ENCODE measurements at places on chromosomes 1 and 21.
A peak's percentile ranks its signal among the peaks of the same experiment; 100 is the strongest.

DNA sequence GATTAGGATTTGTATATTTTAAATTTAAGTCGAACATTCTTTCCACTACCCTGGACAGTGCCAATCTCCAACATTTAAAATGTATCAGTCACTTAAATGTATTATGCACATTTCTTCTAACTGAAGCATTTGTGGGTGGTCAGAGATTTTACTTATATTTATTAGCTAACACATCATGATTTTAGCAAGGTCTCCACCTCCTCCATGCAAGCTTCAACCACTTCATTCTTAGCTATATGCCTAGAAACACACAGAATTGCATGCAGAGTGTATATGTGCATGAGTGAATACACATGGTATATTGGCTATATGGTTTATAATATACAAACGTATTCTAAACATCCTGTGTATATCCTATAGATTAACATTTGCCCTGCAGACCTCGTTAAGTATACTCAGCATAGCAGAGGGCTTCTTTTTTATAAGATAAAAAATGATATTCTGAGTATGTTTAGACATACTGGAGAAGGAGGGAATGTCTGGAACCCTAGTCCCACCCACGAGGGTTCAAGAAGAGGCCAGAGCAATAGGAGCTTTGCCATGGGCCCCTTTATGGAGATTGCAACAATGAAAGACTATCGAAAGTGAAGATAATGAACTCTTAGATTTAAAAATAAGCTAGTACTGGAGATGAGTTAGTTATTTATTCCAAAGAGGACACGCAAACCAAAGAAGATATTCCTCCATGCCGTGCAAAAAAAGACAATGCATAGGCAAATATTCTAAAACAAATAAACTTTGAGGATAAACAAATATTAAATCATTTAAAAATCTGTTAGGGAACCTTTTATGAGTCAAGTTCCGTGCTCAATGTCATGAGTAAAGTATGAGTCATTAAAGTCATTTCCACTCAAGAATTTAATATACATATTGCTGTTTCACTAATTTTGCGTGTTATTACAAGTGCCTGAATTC, 480.4 kb downstream of the SIPA1L2 start:
- no peak for DNase-seq

DNA sequence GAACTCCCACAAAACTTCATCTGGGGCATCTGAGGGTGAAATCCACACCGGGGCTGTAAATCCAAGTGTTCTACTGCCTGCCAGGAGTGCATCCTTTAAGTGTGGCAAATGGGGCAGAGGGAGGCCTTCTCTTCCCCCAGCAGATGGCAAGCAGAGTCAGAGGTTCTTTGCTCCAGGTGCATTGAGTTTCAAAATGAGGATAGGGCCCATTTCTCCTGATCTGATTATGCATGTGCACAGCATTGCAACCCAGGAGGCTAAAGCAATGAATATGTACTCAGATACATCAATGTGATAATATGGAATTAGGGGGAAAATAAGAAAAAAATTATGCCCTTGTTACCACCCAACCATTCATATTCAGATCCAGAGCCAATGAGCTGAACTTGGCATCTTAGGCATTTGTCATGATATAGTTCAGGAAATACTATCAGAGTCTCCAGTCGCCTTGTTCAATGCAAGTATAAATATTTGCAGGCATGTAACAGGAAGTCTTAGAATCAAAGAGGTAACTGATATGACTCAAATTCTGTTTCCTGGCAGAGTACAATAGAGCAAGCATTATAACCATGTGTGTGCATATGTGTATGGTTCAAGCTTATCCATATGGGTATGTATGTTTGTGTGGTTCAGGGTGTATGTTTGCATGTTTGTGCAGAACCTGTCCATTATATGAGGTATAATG, 473.8 kb upstream of the PKN2 start:
- DNase-seq: no peak

GRCh38 chr1:207421078-207421477, 33.0 kb upstream of the CR2 start:
- no peak for DNase-seq

GRCh38 chr21:46117586-46118315, 19.8 kb downstream of the COL6A2 start:
- peak; percentile 3 for DNase-seq

DNA sequence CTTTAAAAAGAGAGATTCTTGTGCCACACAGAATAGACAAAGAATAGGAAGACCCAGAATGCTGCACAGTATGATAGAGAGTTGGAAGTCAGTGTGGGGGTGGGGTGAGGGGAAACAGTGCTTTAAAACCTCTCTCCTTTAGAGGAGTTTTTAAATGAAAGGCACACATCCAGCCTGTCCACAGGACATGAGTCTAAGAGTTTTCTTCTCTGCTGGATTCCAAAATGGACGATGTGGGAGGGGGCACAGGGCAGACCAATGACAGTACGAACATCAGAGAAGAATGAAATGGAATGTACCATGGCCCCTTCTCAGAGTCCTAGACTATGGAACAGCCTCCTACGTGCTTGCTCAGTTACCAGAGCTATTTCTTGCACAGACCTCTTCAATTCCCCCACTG, 458.2 kb upstream of the DAB1 start:
- DNase-seq: no peak

GRCh38 chr1:168734271-168734670, 5.3 kb upstream of the DPT start:
- no peak for DNase-seq

DNA sequence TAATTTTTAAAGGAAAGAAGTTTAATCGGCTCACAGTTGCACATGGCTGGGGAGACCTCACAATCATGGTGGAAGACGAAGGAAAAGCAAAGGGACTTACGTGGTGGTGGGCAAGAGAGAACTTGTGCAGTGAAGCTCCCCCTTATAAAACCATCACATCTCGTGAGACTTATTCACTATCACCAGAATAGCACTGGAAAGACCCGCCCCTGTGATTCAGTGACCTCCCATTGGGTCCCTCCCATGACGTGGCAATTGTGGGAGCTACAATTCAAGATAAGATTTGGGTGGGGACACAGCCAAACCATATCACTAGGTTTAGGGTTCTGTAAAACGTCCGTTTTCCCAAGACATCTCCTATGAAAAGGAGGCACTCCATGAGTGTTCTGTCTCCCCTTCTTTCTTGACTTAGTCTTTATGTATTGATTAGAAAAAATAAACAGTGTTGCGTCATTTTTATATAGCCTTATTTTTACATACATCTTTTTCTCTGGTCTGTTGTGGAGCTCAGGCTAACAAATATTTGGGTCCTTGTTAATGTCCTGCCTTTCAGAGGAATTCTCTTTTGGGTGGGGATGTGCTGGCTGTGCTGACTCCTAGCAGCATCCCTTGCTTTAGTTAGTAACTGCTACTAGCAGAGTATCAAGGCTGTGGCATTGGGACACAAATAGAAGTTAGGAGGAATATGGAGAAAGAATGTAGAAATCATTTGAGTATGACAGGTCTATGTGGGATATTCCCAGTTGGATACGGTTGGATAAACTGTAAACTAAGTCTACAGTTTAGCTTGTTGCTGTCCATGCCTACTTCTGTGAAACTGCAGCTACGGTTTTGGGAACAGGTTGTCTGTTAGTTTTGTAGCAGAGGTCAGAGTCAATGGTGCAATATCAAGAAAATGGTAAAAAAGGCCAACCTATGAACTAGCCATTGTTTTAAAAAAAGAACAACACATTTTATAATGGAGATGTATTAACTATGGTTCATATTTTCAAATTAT, 23.5 kb downstream of the BACH1 start:
- DNase-seq: no peak

DNA sequence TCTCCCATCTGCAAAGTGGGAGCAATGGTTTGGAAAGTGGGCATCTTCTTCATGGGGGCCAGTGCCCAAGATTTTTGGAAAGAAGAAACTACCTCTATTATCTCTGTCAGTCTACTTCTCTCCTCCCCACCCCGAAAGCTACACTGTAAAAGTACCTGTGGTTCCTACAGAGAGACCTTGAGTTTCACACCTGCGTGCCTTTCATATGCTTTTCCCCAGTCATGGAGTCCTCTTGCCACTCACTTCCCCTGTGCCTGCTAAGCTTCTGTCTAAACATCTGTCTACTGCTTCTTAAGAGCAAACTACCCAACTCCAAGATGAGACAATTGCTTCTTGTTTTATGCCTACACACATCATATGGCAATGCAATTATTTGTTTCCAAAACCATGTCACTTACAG, 190.9 kb upstream of the L1TD1 start:
- no peak for DNase-seq

DNA sequence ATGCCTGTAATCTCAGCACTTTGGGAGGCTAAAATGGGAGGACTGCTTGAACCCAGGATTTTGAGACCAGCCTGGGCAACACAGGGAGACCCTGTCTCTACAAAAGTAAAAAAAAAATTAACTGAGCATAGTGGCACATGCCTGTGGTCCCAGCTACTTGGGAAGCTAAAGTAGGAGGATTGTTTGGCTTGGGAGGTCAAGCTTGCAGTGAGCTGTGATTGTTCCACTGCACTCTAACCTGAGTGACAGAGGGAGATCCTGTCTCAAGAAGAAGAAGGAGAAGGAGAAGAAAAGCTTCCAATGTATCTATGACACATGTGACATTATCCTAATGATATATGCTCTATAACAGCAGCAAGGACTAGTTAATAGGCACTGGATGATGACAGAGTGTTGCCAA, 20.1 kb upstream of the ARHGAP29 start:
- DNase-seq: no peak

GRCh38 chr1:29945426-29945825, 709.1 kb downstream of the PTPRU start:
- DNase-seq: no peak

- no peak for DNase-seq
These were observed 114.7 kb downstream of the MAP3K21 start for GRCh38 chr1:233442026-233442780.

DNA sequence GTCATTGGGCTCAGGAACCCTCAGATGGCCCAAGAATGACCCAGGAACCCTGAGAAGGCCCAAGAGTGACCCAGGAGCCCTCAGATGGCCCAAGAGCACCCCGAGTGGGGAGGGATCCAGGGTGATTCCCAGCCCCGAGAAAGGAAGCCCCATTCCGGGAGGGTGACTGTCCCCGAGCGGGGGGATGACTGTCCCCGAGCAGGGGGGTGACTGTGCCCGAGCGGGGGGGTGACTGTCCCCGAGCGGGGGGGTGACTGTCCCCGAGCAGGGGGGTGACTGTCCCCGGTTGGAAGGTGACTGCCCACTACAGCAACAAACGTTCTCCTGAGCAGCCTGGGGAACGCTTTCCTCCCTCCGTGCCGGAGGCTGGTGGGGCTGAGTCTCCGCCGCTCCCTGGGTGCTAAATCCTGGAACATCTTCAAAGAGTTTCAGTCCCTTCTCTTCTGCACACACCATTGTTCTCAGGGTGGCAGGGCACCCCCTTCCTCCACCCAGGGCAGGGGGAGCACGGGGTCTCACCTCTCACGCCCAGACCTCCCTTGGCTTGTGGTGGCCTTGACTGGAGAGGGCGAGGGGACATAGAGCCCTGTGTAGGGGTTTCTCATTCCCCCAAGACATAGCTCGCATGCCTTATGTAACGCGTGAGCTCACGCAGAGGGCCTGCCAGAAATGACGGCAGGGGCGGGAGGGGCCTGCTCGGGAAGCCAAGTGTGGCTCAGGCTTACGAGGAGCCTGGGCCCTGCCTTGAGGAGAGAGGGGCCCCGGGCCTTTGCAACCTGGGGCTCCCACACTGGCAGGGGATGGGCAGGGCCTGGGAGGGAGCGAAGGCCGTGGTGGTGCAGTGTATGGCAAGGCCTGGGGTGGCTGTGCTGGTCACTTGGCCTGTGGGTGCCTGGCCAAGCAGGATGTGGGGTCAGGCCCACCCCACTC, 14.3 kb upstream of the SKI start:
- no peak for DNase-seq

GRCh38 chr1:57603696-57604095, 179.8 kb upstream of the DAB1 start:
- DNase-seq: no peak

- no peak for DNase-seq
These were observed 4.9 kb upstream of the KCNK1 start for GRCh38 chr1:233608988-233609387.

DNA sequence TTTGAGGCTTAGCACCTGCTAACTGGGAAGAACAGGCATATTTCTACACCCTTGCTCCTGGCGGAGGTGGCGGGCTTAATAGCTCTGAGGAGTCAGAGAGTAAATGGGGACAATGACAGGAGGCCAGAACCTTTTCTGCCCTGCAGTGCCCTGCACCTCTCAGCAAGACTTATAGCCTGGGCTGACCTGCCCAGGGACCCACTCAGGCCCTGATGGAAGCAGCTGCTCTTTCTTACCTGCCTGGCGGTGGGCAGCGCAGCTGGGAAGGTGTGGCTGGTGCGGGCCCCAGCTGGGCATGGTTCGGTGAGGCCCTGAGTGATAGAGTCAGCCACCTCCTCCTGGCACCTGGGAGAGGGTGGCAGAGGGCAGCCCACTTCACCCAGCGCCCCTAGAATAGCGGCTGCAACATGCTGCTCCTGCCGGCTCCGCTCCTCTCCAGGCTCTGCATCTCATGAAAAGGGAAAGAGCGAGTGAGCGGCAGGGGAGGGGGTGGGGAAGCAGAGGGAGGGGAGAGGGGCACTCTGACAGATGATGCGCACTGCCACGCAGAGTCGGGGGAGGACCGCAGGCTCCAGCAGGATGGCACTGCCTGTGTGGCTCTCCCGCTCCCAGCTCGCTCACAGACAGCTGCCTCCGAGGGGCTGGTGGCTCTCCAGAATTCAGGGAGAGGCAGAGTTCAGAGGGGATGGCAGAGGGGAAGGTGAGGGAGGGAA, at the start of gene RGS8:
Gene RGS8, minus strand, starts transcription at position 472 of the 713 bp plus-strand sequence. CDS start 14,938 bp downstream, outside the sequence.
- no peak for DNase-seq

All from activated CD4-positive, alpha-beta T cell treated with anti-CD3 and anti-CD28 coated beads for 36 hours (primary cell).